Right lobe of liver (tissue), 6 donors: ENCODE measurements at places on chromosomes 2 and 18. TPM values are rescaled to one million over a fixed set of nuclear protein-coding genes. Genes with fewer than 3 reads are reported as not detected.

- no peaks in the 10 kb centered on the region for H3K36me3 ChIP-seq
- H3K27ac ChIP-seq = no peak overlapping the region
- H3K27me3 ChIP-seq = no peaks in the 10 kb centered on the region
- DNase-seq = peak; percentile 26
- H3K4me1 ChIP-seq = no peaks in the 10 kb centered on the region
- H3K4me3 ChIP-seq = no peak overlapping the region
Measured at GRCh38 chr2:239927424-239927981, 97.6 kb downstream of the NDUFA10 start.

GRCh38 chr2:37794717-37795116 lies 123.3 kb upstream of the CDC42EP3 start:
- no peak for DNase-seq
- no peak overlapping the region for H3K27ac ChIP-seq
- H3K36me3 ChIP-seq = no peaks in the 10 kb centered on the region
- H3K4me3 ChIP-seq = no peak overlapping the region
- H3K27me3 ChIP-seq = no peaks in the 10 kb centered on the region
- H3K4me1 ChIP-seq = no peaks in the 10 kb centered on the region

DNA sequence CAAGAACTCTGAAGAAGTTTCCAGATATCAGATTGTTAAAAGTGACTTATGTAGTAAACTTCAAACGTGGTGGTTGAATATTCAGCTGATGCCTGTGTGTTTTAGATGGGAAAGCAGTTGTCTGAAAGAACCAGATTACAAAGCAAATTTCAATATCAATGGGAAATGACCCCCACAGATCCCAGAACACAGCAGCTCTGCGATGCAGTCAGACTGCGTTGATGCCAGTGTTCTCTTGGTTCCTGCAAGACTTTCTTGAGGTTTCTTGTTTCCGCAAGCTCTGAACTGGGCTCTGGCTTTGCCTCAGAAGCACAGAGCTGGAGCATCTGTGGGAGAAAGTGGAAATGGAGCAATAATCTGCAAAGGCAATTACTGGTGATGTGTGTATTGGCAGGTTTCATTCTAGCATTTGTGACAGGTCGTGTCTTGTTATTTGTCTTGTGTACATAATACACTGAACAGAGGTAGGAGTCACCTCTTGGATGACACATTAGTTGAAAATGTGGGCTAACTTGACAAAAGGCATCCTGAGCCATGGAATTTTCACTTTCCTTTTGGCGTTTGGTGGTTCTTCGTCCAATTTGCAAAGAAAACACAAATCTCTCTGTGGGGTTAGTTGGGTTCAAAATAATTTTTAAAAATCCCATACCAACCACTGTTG lies 10.8 kb upstream of the LYPD6B start:
- H3K4me3 ChIP-seq = no peak overlapping the region
- no peak overlapping the region for H3K27ac ChIP-seq
- no peaks in the 10 kb centered on the region for H3K36me3 ChIP-seq
- no peak for DNase-seq
- no peaks in the 10 kb centered on the region for H3K27me3 ChIP-seq

GRCh38 chr2:209191139-209191538 lies 232.7 kb upstream of the MAP2 start:
- no peaks in the 10 kb centered on the region for H3K36me3 ChIP-seq
- no peak for DNase-seq
- no peaks in the 10 kb centered on the region for H3K27me3 ChIP-seq
- no peak overlapping the region for H3K27ac ChIP-seq

DNA sequence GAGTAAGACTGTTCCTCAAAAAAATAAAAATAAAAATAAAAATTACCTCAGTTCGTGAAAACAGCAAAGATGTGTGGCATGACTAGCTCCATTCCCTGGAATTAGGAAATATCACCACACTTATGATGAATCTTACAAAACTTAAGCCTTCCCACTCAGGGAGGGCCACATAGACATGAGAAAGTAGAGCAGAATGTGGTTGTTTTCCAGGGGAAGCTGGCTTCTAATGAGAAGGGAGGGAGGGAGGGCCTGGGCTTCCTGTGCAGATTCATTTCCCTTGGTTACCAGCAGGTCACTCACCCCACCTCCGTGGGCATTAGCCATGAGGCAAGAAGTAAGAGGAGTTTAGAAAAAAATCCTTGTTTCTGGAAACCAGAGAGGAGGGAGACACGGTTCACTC lies 95.9 kb upstream of the RMDN2 start:
- H3K36me3 ChIP-seq = no peaks in the 10 kb centered on the region
- DNase-seq = peak; percentile 38
- H3K4me1 ChIP-seq = no peaks in the 10 kb centered on the region
- H3K4me3 ChIP-seq = no peak overlapping the region
- H3K27me3 ChIP-seq = no peaks in the 10 kb centered on the region

DNA sequence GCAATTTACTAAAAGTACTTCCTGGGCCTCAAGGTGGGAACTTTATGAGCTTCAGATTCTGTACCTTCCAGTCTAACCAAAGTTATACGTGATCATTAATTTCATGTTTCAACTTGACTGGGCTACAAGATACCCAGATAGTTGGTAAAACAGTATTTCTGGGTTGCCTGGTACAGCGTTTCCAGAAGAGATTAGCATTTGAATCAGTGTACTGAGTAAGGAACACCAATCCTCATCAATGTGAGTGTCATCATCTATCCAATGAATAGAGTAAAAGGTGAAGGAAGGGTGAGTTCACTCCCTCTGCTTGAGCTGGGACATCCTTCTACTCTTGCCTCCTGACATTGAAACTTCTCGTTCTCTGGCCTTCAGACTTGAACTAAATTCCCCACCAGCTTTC lies 274.5 kb upstream of the ID2 start:
- DNase-seq = no peak
- no peak overlapping the region for H3K27ac ChIP-seq
- H3K27me3 ChIP-seq = no peaks in the 10 kb centered on the region
- H3K4me1 ChIP-seq = no peaks in the 10 kb centered on the region

DNA sequence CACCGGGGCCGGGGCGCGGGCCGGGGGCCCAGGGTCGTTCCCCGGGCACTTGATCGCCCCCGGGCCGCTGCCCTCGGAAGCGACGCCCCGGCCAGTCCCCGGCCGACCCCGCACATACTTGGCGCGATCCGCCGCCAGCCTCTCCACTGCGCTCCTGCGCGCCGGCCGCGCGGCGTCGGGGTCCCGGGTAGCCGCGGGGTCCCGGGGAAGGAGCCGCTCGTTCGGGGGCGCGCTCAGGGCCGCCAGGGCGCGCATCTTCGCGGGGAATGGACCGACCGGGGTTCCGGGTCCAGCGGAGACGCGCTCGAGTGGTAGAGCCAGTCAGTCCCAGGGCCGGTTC lies 204 bp downstream of the FAM110C start:
- no peaks in the 10 kb centered on the region for H3K27me3 ChIP-seq
- no peaks in the 10 kb centered on the region for H3K36me3 ChIP-seq
- H3K4me1 ChIP-seq = no peaks in the 10 kb centered on the region
- H3K4me3 ChIP-seq = peak overlapping the region; percentile 86
- peak overlapping the region; percentile 92 for H3K27ac ChIP-seq

GRCh38 chr2:41910126-41910525 lies 137.7 kb upstream of the PKDCC start:
- no peak for DNase-seq
- H3K36me3 ChIP-seq = no peaks in the 10 kb centered on the region
- peak overlapping the region; percentile 61 for H3K27ac ChIP-seq
- no peaks in the 10 kb centered on the region for H3K27me3 ChIP-seq

DNA sequence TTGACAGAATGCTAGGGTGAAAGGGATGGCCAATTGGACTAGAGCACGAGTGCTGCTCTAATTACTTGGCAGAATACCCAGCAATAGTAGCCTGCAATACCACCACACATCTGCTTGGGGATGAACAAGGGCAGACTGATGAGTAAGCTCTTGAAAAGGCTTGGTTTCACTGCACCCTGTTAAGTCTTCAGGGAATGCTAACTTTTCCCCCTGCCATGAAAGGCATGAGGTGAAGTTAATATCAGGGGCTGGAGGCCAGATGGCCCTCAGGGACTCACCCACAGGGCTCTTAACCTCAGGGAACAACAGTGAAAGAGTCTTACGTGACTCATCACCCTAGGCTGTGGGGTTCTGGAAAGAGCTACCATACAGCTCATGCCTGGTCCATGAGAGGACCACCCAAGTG lies 51.7 kb upstream of the MYL1 start:
- no peak overlapping the region for H3K4me3 ChIP-seq
- no peaks in the 10 kb centered on the region for H3K36me3 ChIP-seq
- H3K4me1 ChIP-seq = no peaks in the 10 kb centered on the region

GRCh38 chr2:241773511-241774418 lies 2.9 kb upstream of the GAL3ST2 start:
- H3K4me1 ChIP-seq = peaks cover 3% of the 10 kb centered on the region
- H3K27me3 ChIP-seq = no peaks in the 10 kb centered on the region
- no peak overlapping the region for H3K4me3 ChIP-seq
- H3K36me3 ChIP-seq = no peaks in the 10 kb centered on the region
- H3K27ac ChIP-seq = no peak overlapping the region

DNA sequence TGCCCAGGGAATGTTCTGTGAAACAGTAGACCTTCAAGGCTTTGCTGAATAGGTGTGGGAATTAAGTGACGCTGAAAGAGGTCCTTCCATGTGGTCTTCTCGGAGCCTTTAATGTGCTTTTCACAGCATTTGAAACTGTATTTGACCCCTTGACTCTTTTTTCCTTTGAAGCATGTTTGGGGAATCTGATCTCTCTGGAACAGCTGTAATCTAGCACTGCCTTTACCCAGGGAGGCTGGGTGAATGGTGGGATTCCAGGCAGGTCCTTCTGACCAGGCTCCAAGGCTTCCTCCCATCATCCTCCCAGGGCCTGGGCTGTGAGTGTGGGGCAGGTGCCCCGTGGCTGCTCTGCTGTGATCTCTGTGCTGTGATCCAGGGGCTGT lies 4.2 kb downstream of the ZAP70 start:
- H3K27ac ChIP-seq = no peak overlapping the region
- no peaks in the 10 kb centered on the region for H3K4me1 ChIP-seq
- no peaks in the 10 kb centered on the region for H3K36me3 ChIP-seq
- no peak for DNase-seq

GRCh38 chr2:11705063-11705462 lies 35.1 kb upstream of the NTSR2 start:
- H3K36me3 ChIP-seq = no peaks in the 10 kb centered on the region
- no peak for DNase-seq
- peak overlapping the region; percentile 37 for H3K27ac ChIP-seq
- no peaks in the 10 kb centered on the region for H3K4me1 ChIP-seq
- no peak overlapping the region for H3K4me3 ChIP-seq

DNA sequence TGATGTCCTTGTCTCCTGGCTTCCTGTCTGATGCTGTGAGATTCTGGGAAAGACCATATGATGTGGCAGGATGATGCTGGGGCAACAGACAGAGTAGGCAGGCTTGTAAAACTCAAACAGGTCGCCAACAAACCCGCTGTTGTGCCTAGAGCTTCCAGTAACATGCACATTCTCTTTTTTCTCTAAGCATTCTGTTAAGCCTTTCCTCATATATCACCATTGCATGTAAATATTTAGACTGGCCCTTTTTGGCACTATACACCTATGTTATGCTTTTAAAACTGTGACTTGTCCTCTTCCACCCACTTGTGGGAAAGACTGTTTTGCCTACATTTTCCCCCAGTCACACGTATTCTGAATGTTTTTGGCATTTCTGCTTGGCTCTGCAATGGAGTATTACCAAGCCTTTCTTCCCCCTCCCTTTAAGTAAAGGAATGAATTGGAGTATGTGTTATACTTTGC lies 250.4 kb upstream of the TANK start:
- no peaks in the 10 kb centered on the region for H3K36me3 ChIP-seq
- no peak overlapping the region for H3K27ac ChIP-seq
- no peaks in the 10 kb centered on the region for H3K4me1 ChIP-seq
- no peak overlapping the region for H3K4me3 ChIP-seq
- no peak for DNase-seq

GRCh38 chr18:741931-742512 lies 29.6 kb upstream of the ENOSF1 start:
- H3K27ac ChIP-seq = no peak overlapping the region
- no peak for DNase-seq
- no peaks in the 10 kb centered on the region for H3K4me1 ChIP-seq
- H3K4me3 ChIP-seq = no peak overlapping the region
- H3K36me3 ChIP-seq = no peaks in the 10 kb centered on the region

- no peaks in the 10 kb centered on the region for H3K36me3 ChIP-seq
- no peak overlapping the region for H3K27ac ChIP-seq
- H3K4me1 ChIP-seq = no peaks in the 10 kb centered on the region
- no peak overlapping the region for H3K4me3 ChIP-seq
- DNase-seq = no peak
Measured at GRCh38 chr2:50594233-50594632, 437.7 kb downstream of the NRXN1 start.

GRCh38 chr2:224933431-224933830 lies 108.8 kb downstream of the DOCK10 start:
- no peak overlapping the region for H3K27ac ChIP-seq
- H3K4me3 ChIP-seq = no peak overlapping the region
- DNase-seq = no peak
- no peaks in the 10 kb centered on the region for H3K27me3 ChIP-seq
- no peaks in the 10 kb centered on the region for H3K4me1 ChIP-seq

DNA sequence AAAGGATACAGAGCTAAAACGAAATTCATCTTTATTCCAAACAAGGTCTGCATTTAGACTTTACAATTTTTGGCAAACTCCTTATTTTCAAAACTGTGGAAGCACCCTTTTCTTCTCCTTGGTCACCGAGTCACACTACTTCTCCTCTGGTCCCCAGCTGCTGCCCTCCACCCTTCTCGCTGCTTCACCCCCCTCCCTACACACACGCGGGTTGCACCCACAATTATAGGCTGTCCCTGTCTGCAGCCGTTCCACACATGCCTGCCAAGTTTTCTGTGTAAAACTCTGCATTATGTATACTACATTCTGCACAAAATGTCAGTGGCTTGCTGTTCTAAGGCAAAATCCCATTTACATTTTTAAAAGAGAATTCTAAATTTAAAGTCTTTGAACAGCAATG lies 63.5 kb downstream of the PTPN2 start:
- H3K36me3 ChIP-seq = no peaks in the 10 kb centered on the region
- no peak overlapping the region for H3K4me3 ChIP-seq
- peak overlapping the region; percentile 53 for H3K27ac ChIP-seq
- H3K27me3 ChIP-seq = no peaks in the 10 kb centered on the region

DNA sequence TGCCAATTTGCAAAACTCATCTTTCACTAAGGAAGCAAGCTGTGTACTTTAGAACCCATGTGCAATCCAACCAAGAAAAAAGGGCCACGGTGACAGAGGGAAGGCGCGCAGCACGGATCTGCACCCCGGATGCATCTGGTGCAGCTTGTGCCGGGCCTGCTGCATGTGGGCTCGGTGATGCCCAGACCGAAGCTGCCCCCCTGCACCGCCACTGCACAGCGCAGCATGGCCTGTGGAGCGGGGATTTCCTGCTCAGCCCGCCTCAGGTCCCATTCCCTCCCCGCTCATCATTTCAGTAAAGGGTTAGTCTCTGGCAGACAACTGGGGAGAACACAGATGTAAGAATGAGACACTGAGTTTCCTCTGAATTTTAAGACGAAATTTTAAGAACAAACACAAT lies 43.0 kb downstream of the MC2R start:
- H3K36me3 ChIP-seq = no peaks in the 10 kb centered on the region
- H3K4me1 ChIP-seq = no peaks in the 10 kb centered on the region
- H3K27me3 ChIP-seq = no peaks in the 10 kb centered on the region
- no peak overlapping the region for H3K27ac ChIP-seq
- no peak for DNase-seq

CCDC141 gene
- 0.20 TPM for total RNA-seq

UPP2 gene
- 0.84 TPM for total RNA-seq

FOXI3 gene
- not detected for total RNA-seq

MALL gene
- 1.8 TPM for total RNA-seq

PSMA8 gene
- not detected for total RNA-seq

RTP5 gene
- total RNA-seq = not detected

IL18RAP gene
- total RNA-seq = 2.7 TPM
